ENCODE measurements at places on chromosomes 3 and 15.

DNA sequence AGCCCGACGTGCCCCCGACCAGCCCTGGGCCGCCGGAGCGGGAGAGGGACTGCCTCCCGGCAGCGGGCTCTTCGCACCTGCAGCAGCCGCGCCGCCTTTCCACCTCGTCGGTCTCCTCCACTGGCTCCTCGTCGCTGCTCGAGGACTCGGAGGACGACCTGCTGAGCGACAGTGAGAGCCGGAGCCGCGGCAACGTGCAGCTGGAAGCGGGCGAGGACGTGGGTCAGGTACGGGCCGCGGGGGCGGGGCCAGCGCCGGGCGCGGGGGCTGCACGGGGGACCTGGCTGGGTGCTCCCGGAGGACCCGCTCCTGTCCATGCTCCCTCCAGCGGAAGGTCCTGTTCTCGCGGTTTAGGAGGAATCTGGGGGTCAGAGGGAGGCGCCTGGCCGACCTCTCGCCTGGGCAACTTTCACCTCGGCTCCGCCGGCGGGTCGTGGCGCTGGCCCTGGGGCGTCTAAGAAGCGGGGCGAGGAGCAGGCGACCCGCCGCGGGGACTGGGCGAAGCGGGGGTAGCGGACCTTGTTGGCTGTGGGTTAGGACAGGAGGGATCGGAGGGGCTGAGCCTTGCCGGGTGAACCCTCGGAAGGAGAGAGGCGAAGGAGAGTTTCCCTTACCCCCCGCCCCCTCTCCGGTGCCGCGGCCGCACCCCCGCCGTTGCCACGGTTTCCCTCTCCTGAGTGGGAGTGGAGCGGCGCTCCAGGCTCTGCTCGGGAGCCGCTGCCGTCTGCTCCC lies 682 bp downstream of the ITPKA start:
- DNase-seq, result peak; percentile 27

DNA sequence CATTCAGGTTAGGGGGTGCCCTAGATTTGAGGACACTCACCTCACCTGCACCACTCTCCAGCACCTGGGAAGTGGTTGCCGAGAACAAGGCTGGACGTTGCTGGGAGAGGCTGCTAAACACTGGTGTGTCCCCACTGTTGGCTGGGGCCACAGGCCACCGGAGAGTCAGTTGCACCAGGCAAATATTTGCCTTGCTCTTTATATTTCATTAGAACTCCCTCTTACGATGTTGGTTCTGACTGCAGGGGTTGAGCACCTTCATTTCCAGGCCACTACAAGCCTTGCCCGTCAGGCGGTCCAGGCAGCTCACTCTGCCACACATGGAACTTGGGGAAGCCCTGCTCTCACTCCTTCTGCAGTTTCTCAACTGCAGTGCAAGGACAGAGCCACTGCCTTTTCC lies 30.7 kb downstream of the HCN4 start:
- no peak for DNase-seq

GRCh38 chr3:152305075-152305474 lies 36.3 kb downstream of the MBNL1 start:
- no peak for DNase-seq

- peak; percentile 23 for DNase-seq
Observed at GRCh38 chr15:57364282-57365007, 11.9 kb upstream of the CGNL1 start.

DNA sequence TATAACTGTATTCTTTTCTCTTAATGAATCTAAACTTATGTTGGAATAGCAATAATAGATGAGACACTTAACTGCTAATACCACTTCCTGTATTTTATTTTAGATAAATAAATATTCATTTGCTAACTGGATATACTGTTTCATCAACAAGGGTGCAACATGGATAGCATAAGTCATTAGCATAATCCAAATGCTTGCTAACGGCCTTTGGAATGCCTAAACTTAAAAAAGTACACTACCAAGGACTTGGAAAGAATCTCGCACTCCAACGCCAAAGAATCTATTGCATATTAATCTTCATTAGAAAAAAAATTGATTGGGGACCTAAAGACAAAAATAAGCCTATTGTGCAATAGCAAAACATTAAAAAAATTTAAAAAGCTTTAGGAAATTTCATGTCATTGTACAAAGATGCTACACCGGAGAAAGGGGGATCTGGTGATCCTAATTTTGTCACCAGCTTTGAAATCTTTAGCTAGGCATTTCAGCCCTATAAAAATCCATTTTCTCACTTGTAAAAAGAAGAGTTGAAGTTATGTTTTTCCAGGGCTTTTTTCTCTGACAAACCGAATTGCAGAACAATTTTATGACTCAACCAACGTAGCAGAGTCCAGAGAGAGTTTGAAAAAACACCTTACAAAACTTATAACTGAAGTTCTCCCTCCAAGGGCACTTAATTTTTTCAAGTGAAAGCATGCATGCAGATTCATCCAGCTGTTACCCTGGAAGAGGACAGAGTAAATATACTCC lies 4.1 kb downstream of the VGLL3 start:
- no peak for DNase-seq

DNA sequence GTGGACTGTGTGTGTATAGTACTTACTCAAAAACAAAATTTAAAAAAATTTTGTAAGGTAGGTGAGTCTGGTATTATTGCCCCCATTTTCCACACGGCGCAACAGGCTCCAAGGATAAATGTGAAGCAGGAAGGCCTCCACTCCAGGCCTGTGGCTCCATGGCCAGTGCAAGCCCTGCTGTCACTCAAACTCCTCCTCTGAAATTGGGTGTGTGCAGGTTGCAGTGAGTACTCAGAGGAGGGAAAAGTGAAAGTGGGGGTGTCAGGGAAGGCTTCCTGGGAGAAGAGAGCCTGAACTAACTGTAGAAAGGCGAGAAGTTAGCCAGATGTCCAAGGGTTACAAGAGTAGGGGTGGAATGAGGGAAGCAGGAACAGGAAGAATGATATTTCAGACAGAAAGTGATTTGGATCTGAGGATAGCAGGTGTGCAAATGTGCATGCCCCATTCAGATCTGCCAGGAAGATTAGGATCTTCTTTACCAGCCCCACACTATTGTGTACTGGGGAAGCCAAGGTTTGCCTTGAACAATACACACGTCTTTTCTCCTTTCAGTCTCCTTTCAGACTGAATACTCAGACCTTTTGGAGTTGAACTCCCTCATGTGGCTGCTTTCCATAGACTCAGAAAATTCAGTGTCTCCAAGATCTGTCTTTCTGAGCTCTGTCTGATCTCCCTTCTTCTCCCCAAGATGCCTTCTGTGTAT lies 48.7 kb upstream of the RYK start:
- peak; percentile 14 for DNase-seq

DNA sequence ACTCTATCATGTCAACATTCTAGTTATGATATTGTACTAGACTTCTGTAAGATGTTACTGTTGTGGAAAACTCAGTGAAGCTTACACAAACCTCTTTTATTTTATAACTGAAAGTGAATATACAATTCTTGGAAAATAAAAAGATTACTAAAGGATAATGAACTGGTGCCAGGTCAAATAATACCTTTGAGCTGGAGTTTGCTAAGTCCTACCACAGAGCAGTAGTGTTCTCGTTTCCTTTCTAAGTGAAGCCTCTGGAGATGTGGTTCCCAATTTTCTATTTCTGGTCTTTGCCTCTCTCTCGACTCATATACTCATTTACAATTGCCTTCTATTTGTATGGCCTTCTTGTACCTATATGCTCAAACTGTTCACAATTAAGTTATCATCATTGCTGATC lies 942.9 kb downstream of the SQOR start:
- no peak for DNase-seq
